Upper lobe of left lung (tissue), 6 donors: ENCODE measurements at places on chromosomes 3 and 15. TPM values are rescaled to one million over a fixed set of nuclear protein-coding genes. Genes with fewer than 3 reads are reported as not detected.
A peak's percentile ranks its signal among the peaks of the same experiment; 100 is the strongest.

DNA sequence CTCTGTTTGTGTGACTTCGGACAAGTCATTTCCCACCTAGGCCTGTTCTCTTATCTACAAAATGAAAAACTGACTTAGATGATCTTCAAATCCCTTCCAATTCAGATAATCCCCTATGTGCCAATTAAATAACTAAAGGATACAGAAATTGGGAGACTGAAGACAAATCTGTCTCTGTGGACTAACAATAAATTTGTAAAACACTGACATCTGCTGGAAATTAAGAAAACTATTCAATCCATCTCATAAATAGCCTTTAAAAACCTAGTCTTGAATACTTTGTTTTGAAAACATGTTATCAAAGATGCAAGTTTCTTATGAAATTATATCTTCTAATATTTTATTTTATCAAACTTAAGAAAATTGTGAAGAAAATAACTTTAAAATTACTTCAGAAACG, 38.3 kb downstream of the MTHFS start:
- H3K36me3 ChIP-seq = no peaks in the 10 kb centered on the region
- H3K27me3 ChIP-seq = no peaks in the 10 kb centered on the region
- no peak overlapping the region for H3K4me3 ChIP-seq
- H3K4me1 ChIP-seq = no peaks in the 10 kb centered on the region

EPHB1 gene
- total RNA-seq = 1.3 TPM

DNA sequence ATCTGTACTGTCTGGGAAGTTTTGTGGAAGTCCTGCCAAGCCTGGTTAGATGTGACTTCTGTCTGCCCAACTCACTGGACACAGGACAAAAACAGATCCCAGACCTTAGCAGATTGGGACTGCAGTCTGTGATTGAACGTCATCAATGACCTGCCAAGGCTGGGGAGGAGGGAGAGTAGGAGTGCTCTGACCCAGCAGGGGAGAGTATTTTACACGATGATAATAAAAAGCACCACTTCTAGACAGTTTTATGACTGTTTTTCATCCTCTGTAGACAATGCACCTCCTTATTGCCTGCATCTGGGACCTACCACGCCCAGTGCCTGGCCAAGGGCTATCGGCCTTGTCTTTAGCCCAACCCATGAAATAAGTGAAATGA, 102.3 kb upstream of the NR2E3 start:
- H3K27me3 ChIP-seq = no peaks in the 10 kb centered on the region
- peak overlapping the region; percentile 19 for H3K27ac ChIP-seq
- H3K4me1 ChIP-seq = peaks cover 13% of the 10 kb centered on the region
- DNase-seq = no peak
- H3K36me3 ChIP-seq = no peaks in the 10 kb centered on the region

DNA sequence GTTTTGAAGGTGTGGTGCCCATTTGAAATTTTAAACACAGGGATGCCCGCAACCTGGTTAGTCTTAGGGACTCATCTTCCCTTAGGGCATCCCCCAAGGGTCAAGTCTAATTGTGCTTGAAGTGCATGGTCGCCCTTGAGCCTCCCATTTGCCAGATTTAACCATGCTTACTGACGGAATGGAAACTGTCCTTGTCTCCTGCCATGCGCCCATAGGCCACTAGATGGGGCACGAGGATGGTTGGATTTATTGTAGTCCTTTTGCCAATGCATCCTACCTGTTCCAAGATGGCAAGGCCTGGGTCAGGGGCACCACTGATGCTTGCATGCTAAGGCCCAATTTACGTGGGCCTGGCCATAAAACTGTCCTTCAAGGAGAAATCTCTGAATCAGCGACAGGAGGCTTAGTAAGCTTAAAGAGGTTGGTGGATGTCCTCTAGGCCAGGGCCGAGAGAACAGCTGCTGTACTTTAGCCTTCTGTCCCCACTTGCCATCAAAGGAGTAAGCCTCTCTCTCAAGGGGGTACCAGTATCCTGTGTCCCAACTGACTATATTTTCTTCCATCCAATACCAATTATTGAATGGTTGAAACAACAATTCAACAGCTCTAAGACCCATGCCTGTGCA, 355.4 kb downstream of the OTOL1 start:
- H3K27me3 ChIP-seq = no peaks in the 10 kb centered on the region
- no peak overlapping the region for H3K4me3 ChIP-seq
- no peak for DNase-seq
- H3K4me1 ChIP-seq = no peaks in the 10 kb centered on the region
- H3K36me3 ChIP-seq = no peaks in the 10 kb centered on the region

SH2D7 gene
- total RNA-seq = 0.09 TPM

DNA sequence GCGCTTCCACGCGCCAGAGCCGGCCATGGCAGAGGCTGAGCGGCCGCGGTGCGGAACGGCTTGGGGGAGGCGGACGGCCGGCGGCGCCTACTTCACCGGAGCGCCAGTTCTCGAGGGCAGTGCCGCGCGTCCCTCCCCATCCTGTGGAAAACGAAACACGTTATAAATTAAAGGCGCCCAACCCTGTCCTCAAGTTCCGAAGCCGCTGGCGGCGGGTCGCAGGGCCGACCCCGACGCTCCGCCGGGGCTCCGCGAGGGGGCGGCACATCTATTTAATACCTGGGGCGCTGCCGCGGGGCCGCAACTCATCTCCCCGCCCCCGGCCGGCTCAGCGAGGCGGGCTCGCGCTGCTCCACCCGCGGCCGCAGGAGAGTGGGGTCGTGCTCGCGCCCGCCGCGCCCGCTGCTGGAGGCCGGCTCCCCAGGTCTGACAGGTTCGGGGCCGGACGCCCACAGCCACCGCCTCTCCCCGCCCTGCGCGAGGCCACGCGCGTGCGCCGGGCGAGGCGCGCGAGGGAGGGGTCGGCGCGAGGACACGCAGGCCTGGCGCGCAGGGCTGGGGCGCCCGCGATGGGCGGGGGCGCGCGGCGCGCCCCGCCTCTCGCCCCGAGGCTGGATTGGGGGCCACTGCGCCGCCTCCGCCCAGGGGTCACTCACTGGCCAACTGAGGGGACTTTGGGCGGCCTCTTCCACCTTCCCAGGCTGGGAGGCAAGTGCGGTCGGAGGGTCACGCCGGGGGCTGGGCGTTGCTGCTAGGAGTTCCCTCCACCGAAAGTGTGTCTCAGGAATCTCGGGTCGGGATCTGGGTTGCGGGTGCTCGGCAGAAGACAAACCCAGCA, at the start of gene SLC30A4:
TSS of gene SLC30A4 (minus strand) at position 428 of the 838 bp plus-strand sequence. CDS start at position 27, 401 bp downstream.
- H3K36me3 ChIP-seq = no peaks in the 10 kb centered on the region
- no peaks in the 10 kb centered on the region for H3K27me3 ChIP-seq
- peak within 1 kb of the TSS; percentile 76 for H3K27ac ChIP-seq
- H3K4me3 ChIP-seq = peak within 1 kb of the TSS; percentile 91
- DNase-seq = peak; percentile 95
- peaks cover 16% of the 10 kb centered on the region for H3K4me1 ChIP-seq

GRCh38 chr15:64851503-64851840, 9.8 kb downstream of the PLEKHO2 start:
- peaks cover 35% of the 10 kb centered on the region for H3K36me3 ChIP-seq
- peak; percentile 51 for DNase-seq
- H3K27ac ChIP-seq = peak overlapping the region; percentile 36
- no peaks in the 10 kb centered on the region for H3K27me3 ChIP-seq
- H3K4me3 ChIP-seq = no peak overlapping the region
- peaks cover 87% of the 10 kb centered on the region for H3K4me1 ChIP-seq

PEX5L gene
- not detected for total RNA-seq

GRCh38 chr15:100269831-100270230, 71.9 kb downstream of the ADAMTS17 start:
- no peak for DNase-seq
- no peaks in the 10 kb centered on the region for H3K36me3 ChIP-seq
- H3K4me3 ChIP-seq = no peak overlapping the region
- H3K4me1 ChIP-seq = no peaks in the 10 kb centered on the region
- H3K27ac ChIP-seq = no peak overlapping the region

GRCh38 chr3:30604558-30604957, 1.8 kb upstream of the TGFBR2 start:
- H3K36me3 ChIP-seq = no peaks in the 10 kb centered on the region
- H3K27me3 ChIP-seq = no peaks in the 10 kb centered on the region
- H3K27ac ChIP-seq = peak overlapping the region; percentile 100
- peaks cover 19% of the 10 kb centered on the region for H3K4me1 ChIP-seq
- no peak for DNase-seq

DNA sequence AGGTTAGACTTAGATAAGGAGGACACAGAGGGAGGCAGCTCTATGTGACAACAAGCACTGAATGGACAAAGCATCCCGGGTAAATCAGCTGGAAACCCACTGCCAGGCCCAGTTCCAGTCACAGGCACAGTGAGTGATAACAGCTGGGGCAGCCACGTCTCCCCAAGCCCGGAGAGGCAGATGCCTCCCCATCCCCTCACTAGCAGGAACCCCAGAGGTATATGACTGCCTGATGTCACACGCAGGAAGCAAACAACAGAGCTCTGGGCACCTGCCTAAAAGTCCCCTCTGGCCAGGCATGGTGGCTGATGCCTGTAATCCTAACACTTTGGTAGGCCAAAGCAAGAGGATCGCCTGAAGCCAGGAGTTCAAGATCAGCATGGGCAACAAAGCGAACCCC, 18.2 kb downstream of the C15orf62 start:
- H3K4me1 ChIP-seq = peaks cover 32% of the 10 kb centered on the region
- H3K36me3 ChIP-seq = peaks cover 12% of the 10 kb centered on the region

COLQ gene
- total RNA-seq = 3.2 TPM

SPINT1 gene
- total RNA-seq = 252 TPM

- no peaks in the 10 kb centered on the region for H3K27me3 ChIP-seq
- DNase-seq = peak; percentile 67
- H3K36me3 ChIP-seq = no peaks in the 10 kb centered on the region
- peaks cover 71% of the 10 kb centered on the region for H3K4me1 ChIP-seq
These were observed 68.9 kb downstream of the SMAD3 start for GRCh38 chr15:67134067-67134838.

DNA sequence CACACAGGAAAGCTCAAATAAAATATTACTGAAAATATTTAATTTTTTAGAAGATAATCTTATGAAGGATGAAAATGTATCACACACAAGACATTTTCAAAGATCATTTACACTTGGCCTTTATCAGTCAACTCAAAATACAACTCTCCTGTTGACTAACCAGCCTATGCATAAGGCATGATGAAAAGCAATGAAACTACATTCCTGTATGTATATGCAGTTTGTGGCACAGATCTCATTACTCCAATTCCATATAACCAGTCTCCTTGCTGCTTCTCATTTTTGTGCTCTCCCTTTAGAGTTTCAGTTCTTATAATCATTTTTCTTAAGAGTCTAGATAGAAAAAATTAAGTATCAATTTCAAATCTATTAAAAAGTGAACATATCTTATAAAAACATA, 25.8 kb downstream of the AQR start:
- H3K36me3 ChIP-seq = peaks cover 18% of the 10 kb centered on the region
- no peak overlapping the region for H3K27ac ChIP-seq
- no peaks in the 10 kb centered on the region for H3K27me3 ChIP-seq
- no peaks in the 10 kb centered on the region for H3K4me1 ChIP-seq

- H3K36me3 ChIP-seq = no peaks in the 10 kb centered on the region
- H3K27ac ChIP-seq = no peak overlapping the region
- peaks cover 58% of the 10 kb centered on the region for H3K27me3 ChIP-seq
- DNase-seq = no peak
These were observed 4.3 kb downstream of the ISL2 start for GRCh38 chr15:76340803-76341365.

GRCh38 chr3:108352176-108352575, 55.8 kb downstream of the HHLA2 start:
- H3K4me3 ChIP-seq = no peak overlapping the region
- no peak overlapping the region for H3K27ac ChIP-seq
- H3K36me3 ChIP-seq = no peaks in the 10 kb centered on the region
- H3K4me1 ChIP-seq = no peaks in the 10 kb centered on the region
- DNase-seq = no peak

GRCh38 chr3:183301937-183302580, 49.0 kb downstream of the B3GNT5 start:
- no peaks in the 10 kb centered on the region for H3K27me3 ChIP-seq
- H3K36me3 ChIP-seq = no peaks in the 10 kb centered on the region
- H3K27ac ChIP-seq = no peak overlapping the region

DNA sequence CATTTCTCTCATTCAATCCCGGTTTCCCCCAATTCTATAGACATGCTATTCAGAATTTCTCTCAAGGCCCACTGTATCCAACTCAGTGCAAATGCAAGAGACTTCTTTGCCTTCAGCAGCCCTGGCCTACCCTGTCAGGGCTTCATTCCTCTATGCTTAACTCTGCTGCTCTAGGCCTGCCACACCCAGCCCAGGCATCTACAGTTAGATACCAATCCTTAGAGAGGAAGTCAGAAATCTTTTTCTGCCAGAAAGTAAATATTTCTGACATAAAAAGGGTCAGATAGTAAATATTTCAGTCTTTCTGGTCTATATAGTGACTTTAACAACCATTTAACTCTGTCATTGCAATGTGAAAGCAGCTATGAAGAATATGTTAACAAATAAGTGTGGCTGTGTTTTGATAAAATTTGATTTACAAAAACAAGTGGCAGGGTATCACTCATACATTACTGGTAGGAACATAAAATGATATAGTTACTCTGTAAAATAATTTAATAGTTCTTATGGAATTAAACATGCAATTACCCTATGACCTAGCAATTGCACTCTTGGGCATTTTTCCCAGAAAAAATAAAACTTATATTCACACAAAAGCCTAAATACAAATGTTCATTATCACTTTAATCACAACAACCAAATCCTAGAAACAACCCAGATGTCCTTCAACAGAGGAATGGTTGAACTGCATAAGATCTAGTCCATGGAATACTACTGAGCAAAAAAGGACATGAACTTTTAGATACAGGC, 942.0 kb downstream of the SQOR start:
- DNase-seq = no peak
- H3K4me1 ChIP-seq = no peaks in the 10 kb centered on the region
- no peaks in the 10 kb centered on the region for H3K36me3 ChIP-seq
- no peak overlapping the region for H3K4me3 ChIP-seq
- no peak overlapping the region for H3K27ac ChIP-seq

CYP11A1 gene
- total RNA-seq = 1.1 TPM

CX3CR1 gene
- 1.4 TPM for total RNA-seq

ARGFX gene
- not detected for total RNA-seq

GRCh38 chr15:57586661-57587424, 4.9 kb upstream of the MYZAP start:
- H3K36me3 ChIP-seq = no peaks in the 10 kb centered on the region
- no peak overlapping the region for H3K4me3 ChIP-seq
- peaks cover 39% of the 10 kb centered on the region for H3K4me1 ChIP-seq

DNA sequence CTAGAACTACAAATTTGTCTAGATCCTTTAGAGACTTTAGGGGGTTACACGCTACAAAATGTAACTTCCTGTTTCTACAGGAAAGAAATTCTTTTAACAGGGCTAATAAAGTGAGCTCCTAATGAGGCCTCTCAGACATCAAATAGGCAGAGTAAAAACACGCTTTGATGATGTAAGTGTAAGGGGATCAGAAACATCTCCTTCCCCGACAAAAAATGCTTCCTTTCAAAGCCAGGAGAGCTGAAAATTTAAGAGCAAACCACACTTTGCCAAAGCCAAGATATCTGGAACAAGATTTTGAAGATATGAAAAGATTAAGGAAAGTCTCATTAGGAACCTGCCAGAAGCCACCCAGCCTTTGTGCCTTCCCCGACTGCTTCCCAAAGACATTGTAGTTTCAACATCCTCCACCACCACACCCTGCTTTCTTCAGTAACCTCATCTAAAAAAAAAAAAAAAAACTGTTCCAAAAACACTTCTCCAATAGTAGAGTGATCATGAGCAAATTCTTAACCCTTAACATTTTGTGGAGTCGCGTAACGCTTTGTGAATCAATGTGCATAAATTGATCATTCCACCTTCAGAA, 505.0 kb upstream of the THBS1 start:
- H3K27me3 ChIP-seq = no peaks in the 10 kb centered on the region
- H3K27ac ChIP-seq = no peak overlapping the region
- no peak overlapping the region for H3K4me3 ChIP-seq
- H3K4me1 ChIP-seq = no peaks in the 10 kb centered on the region
- no peak for DNase-seq
